ENCODE measurements at places on chromosomes 5 and 9.

- DNase-seq: no peak
Measured at GRCh38 chr9:2174306-2174705, 159.2 kb downstream of the SMARCA2 start.

DNA sequence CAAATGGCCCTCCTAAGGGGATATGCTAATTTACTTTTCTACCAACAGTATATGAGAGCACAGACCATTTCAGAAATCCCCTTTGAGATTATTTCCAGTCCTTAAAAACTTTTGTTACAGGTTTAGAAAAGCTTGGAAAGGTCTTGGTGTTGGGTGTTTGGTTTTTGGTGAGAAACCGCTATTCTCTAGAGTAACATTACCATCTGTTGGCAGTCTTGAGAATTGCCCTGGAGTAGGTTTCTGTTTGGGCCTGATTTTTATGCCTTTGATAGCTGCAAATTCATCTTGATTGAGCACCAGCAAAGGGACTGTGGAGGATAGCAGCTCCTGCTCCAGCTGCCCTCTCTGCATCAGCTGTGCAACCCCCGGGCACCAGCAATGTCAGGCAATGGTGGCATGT is 8.0 kb downstream of the NUDT2 start:
- no peak for DNase-seq

DNA sequence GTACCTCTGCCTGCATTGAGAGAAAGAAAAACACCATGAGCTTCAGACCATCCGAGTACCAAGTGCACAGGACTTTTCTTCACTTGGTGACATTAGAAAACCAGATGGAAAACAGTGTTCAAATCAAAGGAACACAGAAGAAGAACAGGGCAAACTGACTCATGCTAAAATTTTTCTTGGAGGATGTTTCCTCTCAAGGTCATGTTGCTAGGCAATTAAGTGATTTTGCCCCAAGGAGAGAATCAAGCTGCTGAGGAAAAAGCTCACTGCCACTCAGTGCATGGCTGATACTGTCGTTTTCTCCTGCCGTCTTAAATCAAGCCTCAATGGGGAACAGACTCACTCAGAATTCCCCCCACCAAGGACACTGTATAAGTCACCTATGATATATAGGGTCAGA is 57.9 kb upstream of the SIMC1 start:
- no peak for DNase-seq

DNA sequence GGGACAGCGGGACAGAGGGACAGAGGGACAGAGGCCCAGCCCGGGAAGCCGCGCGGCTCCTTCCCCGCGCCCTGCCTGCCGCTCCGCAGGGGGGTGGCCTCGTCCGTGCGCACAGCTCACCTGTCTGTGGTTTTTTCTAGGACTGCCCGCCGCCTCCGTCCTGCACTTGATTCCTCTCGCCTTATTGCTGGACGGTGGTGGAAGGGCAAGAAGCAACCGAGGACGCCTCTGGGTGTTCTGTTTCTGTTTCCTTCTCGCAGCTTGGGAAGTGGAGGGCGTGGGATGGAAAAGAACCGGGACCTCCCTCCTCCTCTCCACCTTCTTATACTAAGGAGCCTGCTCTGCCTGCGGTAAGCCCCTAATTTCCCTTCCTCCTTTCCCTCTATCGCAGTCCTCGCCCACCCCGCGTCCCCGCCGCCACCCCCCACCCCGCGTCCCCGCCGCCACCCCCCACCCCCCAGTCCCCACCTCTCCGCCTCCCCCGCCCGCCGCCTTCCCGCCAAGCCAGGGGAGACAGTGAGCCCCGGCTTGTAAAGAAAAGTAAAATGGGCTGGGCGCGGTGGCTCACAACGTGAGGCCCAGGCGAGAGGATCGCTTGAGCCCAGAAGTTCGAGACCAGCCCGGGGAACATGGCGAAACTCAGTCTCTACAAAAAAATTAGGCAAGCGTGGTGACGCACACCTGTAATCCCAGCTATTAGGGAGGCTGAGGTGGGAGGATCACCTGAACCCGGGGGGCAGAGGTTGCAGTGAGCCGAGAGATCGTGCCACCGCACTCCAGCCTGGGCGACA is 9.6 kb upstream of the FLT4 start:
- DNase-seq: no peak

- DNase-seq: no peak
Measured at GRCh38 chr5:57215629-57216195, 41.9 kb downstream of the GPBP1 start.

GRCh38 chr9:126569036-126569435 is 44.7 kb upstream of the LMX1B start:
- peak; percentile 26 for DNase-seq

DNA sequence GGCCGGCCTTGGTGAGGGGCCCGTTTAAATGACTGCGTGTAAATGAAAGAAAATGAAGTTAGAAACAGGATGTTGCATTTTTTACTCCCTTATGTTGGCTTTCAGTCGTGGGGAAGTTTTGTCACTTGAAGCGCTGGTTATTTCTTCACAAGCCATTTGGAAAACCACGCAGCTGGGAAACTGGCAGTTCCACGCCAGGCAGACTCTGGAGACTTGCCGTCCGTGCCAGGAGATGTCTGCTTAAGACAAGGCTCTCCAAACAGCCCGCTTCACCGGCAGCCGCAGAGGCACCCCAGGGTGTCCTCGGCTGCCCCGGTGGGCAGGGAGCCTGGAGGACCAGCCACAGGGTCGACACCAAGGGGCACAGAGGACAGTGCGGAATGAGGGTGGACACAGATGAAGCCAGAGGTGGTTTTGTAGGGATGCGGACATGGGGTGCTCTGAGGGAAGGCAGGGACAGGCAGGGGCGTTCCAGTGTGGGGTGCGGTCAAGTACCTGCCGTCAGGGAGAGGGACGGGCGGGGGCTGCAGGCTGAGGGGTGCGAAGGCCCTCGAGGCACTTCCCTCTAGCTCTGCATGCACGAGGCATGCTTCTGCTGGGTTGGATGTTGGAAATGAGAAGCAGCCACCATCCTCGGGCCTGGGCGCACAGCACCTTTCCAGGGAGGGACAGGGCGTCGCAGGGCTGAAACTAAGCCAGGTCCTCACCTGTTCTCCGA is 11.1 kb upstream of the AJM1 start:
- DNase-seq: no peak

DNA sequence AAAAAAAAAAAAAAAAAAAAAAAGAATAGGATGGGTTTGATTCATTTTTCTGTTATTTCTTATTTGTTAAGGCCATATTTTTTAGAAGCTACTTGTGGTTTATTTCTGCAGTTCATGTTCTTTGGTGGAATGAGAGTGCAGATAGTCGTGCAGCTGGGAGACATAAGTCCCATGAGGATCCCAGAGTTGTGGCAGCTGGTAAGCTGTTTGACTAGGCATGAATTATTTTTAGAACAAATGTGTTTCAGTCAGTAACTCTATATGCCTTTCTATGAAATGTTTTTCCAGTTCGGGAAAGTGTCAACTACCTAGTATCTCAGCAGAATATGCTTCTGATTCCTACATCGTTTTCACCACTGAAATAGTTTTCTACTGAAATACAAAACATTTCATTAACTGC is 5.0 kb upstream of the NIPSNAP3B start:
- DNase-seq: no peak

DNA sequence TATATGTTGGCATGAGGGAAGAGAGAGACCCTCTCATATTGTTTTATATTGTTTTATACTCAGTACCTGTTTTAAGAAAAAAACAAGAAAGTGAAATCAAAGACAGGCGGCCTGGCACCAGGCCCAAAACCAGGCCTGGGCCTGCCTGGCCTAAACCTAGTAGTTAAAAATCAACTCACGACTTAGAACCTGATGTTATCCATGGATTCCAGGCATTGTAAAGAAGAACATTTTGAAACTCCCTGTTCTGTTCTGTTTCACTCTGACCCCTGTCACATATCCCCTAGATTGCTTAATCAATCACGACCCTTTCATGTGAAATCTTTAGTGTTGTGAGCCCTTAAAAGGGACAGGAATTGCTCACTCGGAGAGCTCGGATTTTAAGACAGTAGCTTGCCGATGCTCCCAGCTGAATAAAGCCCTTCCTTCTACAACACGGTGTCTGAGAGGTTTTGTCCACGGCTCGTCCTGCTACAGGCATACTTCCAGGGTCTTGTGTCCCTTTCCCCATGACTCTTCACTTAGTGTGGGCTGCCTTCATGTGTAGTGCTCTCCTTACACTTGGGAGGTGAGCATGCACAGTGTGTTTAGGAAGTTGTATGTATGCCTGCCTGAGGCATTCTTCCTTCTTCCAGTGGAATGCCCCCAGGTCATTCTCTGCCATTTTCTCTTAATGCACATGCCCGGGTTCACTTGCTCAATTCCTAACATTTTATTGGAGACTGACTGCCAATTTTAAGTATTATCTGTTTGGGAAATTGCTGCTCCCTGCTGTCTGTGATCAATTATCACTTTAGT is 17.8 kb downstream of the TBCA start:
- DNase-seq: no peak

DNA sequence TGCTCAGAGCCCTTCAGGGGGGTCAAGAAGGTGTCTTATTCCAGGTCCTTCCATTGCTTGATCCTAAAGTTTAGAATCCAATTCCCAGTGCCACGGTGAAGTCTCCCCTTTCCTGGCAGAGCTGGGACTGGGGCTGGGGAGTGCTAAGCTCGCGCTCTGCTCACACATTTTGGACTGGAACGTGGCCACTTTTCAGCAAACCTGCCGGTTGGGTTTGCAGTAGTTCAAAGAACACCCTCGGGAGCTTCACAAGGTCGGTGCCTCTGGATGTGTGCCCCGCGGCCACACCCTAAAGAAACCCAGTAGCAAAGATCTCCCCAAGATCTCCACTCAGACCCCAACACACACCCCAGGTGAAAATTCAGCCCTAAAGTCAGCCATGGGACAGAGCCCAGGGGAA is at the start of gene C9orf152:
TSS of gene C9orf152 (minus strand) at position 129 of the 400 bp plus-strand sequence. CDS start 580 bp downstream, outside the sequence.
- no peak for DNase-seq

DNA sequence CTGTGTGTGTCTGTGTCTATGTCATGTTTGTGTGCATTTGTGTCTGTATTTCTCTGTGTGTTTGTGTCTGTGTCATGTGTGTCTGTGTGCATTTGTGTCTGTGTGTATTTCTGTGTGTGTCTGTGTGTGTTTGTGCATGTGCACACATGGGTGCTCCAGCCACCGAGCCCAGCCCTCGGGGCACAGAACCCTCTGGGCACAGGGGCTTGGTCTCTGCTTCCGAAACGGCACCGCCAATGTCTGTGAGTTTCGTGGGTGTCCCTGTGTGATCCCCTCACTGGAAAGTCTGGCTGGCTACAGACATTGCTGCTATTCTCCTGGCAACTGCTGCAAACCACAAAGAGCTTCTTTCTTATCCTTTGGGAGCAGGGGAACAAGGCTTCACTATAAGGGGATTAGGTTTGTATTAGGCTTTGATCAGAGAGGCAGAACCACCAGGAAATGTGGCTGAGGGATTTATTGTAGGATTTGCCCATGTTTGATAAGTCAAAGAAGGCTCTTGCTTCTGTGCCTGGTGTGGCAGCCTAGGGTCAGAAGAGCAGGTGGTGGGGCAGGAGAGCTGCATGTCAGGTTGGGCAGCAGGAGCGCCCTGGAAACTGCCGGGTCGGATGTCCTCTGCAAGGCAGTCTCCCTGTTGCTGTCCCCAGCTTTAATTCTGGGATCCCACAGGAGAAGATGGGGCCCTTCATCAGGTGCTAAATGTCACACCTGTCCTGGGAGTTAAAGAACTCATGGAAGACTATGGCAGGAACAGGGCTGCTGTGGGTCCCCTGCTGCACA is 39.6 kb upstream of the FCN1 start:
- no peak for DNase-seq

GRCh38 chr5:133509742-133510079 is 102.6 kb downstream of the FSTL4 start:
- no peak for DNase-seq

DNA sequence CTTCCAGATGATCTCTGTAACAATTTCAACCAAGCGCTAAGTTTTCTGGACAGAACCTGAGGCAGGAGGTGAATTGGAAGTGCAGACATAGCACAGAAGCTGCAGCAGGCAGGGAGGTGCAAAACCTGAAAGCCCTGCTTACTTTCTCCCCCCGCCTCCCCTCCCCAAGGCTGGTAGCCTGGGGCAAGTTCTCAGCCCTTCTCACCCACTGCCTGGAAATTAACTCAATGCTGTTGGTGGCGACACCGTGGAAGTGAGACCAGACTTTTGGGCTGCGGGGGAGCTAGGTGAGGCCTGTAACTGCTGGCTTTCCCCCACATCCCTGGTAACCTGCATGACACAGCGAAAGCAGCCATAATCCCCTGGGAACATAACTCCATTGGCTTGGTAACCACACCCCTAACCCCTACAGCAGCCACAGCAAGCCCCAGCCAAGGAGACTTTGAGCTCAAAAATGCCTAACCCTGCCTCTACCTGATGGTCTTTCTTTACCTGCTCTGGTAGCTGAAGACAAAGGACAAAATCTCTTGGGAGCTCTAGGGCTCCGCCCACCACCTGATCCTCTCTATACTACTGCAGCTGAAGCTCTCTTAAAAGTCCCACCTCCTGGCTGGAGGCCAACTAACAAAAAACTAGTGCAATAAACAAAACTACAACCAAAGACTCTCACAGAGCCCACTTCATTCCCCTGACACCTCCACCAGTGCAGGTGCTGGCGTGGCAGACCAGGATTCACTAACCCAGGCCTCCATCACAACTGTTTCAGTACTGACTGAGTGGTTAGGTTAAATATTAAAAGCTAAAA is 11.9 kb upstream of the OR13C8 start:
- DNase-seq: no peak

DNA sequence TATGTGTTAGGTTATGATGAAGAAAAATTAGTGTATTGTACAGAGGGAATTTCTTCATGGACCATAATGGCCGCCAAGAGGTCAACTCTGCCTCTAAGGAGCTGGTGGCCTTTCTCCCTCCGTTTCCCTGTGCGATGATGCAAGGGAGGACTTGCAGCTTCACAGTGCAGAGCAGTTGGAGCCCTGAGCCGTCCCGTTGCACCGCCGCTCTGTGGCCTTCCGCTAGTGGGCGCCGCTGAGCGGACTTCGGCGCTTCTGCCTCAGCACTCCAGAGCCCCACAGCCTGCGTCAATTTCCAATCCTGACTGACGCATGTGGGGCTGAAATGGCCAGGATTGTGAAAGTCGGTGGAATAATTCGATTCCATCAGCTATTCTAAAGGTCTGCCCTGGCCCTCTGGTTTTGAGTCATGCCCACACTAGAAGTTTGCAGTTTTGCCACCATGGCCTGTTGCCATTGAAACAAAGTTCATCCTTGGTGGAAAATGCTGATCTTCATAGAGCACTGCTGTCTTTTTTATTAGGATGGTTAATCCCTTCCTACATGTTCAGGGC is 22.7 kb upstream of the LECT2 start:
- no peak for DNase-seq

DNA sequence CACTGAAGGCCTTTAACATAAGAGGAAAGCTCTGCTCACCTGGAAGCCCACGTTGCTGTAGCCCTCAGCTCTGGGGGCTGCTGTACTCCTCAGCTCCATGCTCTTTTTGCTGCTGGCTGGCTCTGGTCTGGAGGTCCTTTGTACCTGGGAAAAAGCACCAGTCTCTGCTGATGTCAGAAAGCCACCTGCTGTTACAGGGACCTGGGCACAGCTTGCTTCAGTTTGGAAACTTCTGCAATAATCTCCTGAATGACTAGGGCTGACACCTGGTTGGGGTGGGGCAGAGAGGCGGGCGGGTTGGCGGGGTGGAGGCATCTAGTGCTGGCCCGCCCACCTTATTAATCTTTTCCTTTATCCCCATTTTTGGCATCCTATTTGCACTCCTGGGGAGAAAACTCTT is at the start of gene SLC28A3:
TSS of gene SLC28A3 (minus strand) at position 224 of the 400 bp plus-strand sequence. CDS start at position 99, 125 bp downstream.
- no peak for DNase-seq

Data from kidney epithelial cell (primary cell).